Left lobe of liver (tissue), 2 donors: ENCODE measurements at places on chromosomes 1 and 21. TPM values are rescaled to one million over a fixed set of nuclear protein-coding genes. Genes with fewer than 3 reads are reported as not detected.

Gene MNDA
- 0.53 TPM for total RNA-seq

Gene AGMAT
- total RNA-seq = 58.0 TPM

Gene ABCG1
- 4.7 TPM for total RNA-seq

Gene RAB25
- total RNA-seq = 1.7 TPM

Gene LCE4A
- total RNA-seq = not detected

Gene EVI5
- total RNA-seq = 29.2 TPM

Gene ROR1
- 0.28 TPM for total RNA-seq

Gene WDR77
- total RNA-seq = 15.7 TPM

- peak; percentile 93 for DNase-seq
These were observed 22.3 kb downstream of the IL6R start for GRCh38 chr1:154427173-154428139.

GRCh38 chr1:67898033-67898726 lies 64.9 kb upstream of the GNG12 start:
- no peak for DNase-seq

- no peak for DNase-seq
These were observed 2.4 kb upstream of the C1orf159 start for GRCh38 chr1:1118011-1118875.

DNA sequence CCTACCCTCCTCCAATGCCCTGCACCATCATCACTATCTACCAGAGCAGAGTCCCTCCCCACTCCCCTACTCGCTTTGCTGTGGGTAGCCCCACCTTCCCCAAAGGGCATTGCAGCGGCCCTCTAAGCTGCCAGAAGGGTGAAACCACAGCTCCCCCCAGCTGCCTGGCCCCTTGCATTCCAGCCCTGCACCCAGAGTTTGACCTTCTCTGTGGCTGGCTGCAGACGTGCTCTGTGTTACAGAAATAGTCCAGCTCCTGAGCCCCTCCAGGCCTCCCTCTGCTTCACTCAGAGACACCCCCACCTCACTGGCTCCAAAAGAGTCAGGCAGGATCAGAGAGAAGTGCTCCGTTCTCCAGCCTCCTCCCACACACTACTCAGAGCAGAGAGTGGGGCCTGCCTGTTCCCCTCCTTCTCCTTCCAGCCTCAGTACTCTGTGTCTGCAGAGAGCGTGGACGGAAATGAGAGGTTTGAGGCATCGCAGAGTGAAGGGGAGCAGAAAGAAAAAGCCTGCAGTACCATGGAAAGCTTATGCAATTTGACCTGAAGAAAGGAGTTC lies 63.2 kb downstream of the PLEKHA6 start:
- DNase-seq = no peak

- no peak for DNase-seq
These were observed 115.8 kb downstream of the NR5A2 start for GRCh38 chr1:200143347-200143746.

DNA sequence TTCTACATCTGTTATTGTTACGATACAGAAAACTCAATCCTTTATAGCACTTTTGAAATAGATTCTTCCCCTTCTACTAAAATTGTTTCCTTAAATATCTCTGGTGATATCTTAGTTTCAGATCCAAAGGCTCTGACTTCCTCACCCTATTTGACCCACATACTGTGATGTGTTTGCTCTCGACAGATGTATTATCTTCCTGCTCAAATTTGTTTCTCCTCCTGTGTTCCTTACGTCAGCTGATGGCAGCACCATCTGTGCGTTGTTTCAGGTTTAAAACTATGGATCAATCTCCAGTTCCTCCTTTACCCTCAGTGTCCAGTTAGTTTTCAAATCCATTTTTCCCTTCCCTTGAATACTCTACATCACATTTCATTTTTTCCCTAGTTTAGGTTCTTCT lies 274.4 kb downstream of the RYR2 start:
- DNase-seq = no peak

GRCh38 chr1:233815865-233816264 lies 88.6 kb upstream of the SLC35F3 start:
- no peak for DNase-seq

- DNase-seq = no peak
These were observed 198.2 kb upstream of the FGGY start for GRCh38 chr1:59098655-59099054.

DNA sequence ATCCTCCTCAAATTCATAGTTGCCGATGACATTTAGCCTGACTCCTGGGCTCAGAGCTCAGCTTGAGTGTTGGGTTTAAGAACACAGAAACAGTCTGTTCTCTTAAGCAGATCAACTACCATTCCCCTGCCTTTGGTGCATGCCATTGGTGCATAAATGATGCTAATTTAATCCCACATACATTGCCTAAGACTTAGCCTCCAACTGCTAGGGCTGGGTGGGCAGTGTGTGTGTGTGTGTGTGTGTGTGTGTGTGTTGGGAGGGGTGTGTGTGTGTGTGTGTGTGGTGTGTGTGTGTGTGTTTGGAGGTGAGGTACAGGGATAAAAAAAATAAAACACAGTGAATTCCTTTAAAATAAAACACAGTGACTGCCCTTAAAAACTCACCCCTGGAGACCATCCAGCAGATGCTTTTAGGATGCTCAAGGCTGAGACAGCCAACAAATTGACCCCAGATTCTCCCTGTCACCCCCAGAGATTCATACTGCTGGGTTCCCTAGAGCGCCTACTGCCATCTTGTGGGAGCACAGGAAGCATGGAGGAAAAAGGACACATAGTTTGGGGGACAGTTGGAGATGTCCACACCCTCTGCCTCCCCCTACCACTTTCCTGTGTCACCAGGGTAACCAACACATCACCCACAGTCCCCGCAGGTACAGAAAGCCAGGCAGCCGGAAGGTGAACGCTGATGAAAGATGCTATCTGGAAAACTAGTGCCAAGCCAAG lies 30.6 kb downstream of the KLHDC7A start:
- DNase-seq = no peak

DNA sequence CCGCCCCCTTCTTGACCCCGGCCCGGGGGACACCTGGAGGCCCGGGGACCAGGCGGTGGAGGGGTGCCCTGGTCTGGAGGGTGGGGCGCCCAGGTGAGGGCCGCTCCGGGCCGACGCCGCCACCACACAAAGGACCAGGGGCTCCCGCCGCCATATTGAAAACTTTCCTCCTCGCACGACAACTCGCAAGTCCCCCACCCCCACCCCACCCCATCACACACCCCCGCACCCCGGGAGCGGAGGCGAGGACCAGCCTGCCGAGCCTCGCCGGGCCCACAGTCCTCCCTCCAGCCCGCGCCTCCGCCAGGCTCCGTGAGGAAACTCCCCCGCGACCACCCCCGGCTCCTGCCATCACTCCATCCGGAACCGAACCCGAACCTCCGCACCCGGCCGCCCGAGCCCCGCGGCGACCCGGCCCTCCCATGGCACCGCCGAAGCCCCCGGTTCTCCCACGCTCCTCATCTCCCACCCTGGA lies 733 bp downstream of the KDM5B start:
- no peak for DNase-seq

- DNase-seq = no peak
These were observed 118.9 kb downstream of the ATF6 start for GRCh38 chr1:161885003-161885402.

- no peak for DNase-seq
These were observed 56.1 kb upstream of the F3 start for GRCh38 chr1:94597701-94598100.

GRCh38 chr21:37357691-37358090 lies 8.9 kb upstream of the DYRK1A start:
- no peak for DNase-seq

DNA sequence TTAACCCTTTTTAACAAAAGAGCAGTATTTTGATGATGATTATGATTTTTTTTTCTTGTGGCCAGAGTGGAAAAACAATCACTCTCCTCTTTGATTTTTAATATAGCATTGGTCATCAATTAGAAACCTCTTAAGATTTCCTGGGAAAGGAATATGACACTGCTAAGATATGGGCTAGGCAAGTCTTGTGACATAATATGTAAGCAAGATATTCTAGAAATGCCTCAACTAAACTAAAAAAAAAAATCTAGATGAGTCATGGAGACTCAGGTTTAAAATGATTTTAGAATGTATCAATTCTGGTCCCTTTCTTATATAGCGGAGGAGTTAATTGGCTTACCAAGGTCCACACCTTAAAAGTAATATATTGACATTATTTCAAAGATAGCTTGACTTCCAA lies 60.3 kb upstream of the JUN start:
- no peak for DNase-seq

DNA sequence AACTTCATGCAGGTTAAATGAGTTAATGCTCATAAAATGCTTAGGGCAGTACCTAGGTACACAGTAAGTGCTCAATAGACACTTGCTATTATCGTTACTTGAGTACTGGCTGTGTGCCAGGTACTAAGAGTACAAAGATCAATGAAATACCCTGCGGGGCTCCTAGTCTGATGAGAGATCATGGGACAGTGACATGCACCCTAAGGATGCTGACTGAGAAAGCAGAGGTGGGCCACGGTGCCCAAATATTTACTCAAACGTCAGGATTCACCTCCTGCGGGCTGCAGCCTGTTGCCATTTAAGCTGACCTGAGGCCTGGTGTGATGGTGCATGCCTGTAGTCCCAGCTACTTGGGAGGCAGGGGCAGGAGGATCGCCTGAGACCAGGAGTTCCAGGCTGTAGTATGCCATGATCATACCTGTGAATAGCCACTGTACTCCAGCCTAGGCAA lies 19.8 kb upstream of the LUZP1 start:
- DNase-seq = no peak

GRCh38 chr1:236914375-236914774 lies 89.9 kb downstream of the MT1HL1 start:
- no peak for DNase-seq

- no peak for DNase-seq
These were observed 537.8 kb downstream of the SMYD3 start for GRCh38 chr1:245969283-245969682.
